ENCODE measurements at places on chromosomes 1 and 21.

DNA sequence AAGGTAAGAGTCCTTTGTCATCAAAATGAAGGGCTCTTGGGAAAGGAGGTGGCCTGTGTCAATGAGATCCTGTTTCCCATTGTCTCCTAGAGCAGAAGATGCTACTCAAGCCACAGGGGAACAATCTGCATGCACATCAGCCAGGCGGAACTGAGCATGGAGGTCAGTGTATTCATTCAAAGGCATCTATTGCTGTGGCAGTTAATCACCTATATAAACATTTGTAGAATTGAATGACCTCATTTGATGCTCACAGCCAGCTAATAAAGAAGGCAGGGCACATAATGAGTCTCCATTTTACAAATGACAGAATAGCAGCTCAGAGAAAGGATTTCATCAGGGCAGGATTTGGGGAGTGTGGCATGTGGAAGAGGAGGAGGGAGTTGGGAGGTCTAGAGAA, 5.7 kb upstream of the FYB2 start:
- peaks cover 2% of the 10 kb centered on the region for H3K27me3 ChIP-seq
- no peaks in the 10 kb centered on the region for H3K36me3 ChIP-seq
- H3K27ac ChIP-seq: no peak overlapping the region
- H3K4me3 ChIP-seq: no peak overlapping the region
- no peak for DNase-seq

DNA sequence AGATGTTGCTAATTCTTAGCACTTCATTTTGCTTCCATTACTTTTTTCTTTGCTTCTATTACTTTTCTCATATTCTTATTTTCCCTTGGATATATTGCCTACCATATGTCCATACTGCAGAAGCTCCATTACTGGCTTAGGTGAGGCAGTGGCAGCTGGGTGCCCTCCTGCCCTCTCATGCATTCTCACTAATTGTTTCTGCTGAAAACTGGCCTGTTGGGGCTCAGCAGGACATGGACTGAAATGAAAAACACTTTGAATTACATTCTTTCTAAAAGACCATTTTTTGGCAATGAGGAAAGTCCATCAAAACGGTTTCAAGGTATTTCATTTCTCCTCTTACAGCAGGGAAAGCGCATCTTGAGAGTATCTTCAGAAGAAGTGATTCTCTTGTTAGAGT, 122.9 kb downstream of the MAST2 start:
- H3K27ac ChIP-seq: no peak overlapping the region
- no peaks in the 10 kb centered on the region for H3K4me1 ChIP-seq
- H3K36me3 ChIP-seq: peaks cover 10% of the 10 kb centered on the region
- no peak overlapping the region for H3K4me3 ChIP-seq
- no peak for DNase-seq
- no peaks in the 10 kb centered on the region for H3K27me3 ChIP-seq

DNA sequence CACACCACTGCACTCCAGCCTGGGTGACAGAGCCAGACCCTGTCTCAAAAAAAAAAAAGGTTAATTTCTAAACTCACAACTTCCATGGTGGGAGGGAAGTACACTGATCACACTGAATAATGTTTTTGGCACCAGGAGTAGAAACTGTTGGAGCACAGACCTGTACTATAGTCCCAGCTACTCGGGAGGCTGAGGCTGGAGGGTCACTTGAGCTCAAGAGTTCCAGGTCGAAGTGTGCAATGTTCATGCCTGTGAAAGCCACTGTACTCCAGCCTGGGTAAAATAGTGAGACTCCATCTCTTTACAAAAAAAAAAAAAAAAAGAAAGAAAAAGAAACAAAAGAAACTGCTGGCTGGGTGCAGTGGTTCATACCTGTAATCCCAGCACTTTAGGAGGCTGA, 35.3 kb downstream of the TMEM50B start:
- H3K4me3 ChIP-seq: no peak overlapping the region
- DNase-seq: no peak
- H3K36me3 ChIP-seq: no peaks in the 10 kb centered on the region
- no peak overlapping the region for H3K27ac ChIP-seq

- H3K27me3 ChIP-seq: peaks cover 8% of the 10 kb centered on the region
- no peaks in the 10 kb centered on the region for H3K36me3 ChIP-seq
- peaks cover 3% of the 10 kb centered on the region for H3K4me1 ChIP-seq
- no peak overlapping the region for H3K4me3 ChIP-seq
- H3K27ac ChIP-seq: no peak overlapping the region
- peak; percentile 70 for DNase-seq
Measured at GRCh38 chr1:22282364-22282995, 139.6 kb upstream of the WNT4 start.

DNA sequence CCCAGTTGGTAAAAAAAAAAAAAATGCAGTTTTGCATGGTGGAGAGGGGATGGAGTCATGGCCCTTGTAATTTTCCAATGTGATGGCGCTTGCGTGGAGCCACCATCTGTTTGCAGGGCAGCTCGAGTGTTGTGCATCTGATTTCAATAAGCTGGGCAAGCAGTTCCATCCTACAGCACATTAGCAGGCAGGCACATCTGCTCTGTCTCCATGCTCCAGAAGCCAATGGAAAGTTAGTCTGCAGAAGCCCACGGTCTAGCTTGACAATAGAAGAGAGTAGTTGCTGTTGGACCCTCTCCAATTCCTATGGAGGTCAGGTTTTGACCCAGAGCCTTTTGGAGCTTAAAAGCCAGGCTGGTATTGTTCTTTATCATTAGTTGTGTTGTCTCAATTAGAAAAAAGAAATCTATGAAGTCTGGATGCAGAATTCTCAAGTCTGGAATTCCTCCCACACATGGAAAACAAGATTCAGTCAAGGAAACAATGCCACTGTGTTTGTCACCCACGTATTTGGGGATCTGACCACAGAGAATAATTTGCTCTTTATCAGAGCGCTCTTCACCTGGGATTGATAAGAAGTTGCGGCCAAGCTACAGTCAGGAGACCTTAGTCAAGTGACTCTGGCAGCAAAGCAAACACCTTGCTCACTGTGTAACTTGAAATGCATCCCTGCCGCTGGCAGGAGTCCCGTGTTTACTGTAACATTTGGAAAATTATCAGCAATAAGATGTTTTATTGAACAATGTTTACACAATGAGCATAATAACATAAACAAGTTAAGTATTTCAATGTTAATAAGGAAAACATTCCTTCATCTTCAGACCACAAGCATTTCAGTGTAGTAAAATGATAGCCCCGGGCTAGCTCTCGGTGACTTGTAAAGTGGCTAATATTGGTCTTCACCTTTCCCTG, 20.7 kb downstream of the NGF start:
- H3K27ac ChIP-seq: no peak overlapping the region
- H3K27me3 ChIP-seq: no peaks in the 10 kb centered on the region
- H3K36me3 ChIP-seq: no peaks in the 10 kb centered on the region
- no peak for DNase-seq
- peaks cover 5% of the 10 kb centered on the region for H3K4me1 ChIP-seq
- H3K4me3 ChIP-seq: no peak overlapping the region
